Right ventricle myocardium inferior (tissue), 1 donor: ENCODE measurements at places on chromosomes 2 and 18.

GRCh38 chr2:85735691-85736090 is 18.1 kb upstream of the ATOH8 start:
- DNase-seq: no peak

GRCh38 chr18:21972281-21972680 is 197.1 kb upstream of the GATA6 start:
- DNase-seq: no peak

GRCh38 chr18:57088883-57089282 is 58.0 kb upstream of the BOD1L2 start:
- DNase-seq: no peak

- DNase-seq: no peak
These were observed 3.2 kb upstream of the AAK1 start for GRCh38 chr2:69646714-69647113.

- no peak for DNase-seq
These were observed 48.7 kb downstream of the WDPCP start for GRCh38 chr2:63539416-63540162.

DNA sequence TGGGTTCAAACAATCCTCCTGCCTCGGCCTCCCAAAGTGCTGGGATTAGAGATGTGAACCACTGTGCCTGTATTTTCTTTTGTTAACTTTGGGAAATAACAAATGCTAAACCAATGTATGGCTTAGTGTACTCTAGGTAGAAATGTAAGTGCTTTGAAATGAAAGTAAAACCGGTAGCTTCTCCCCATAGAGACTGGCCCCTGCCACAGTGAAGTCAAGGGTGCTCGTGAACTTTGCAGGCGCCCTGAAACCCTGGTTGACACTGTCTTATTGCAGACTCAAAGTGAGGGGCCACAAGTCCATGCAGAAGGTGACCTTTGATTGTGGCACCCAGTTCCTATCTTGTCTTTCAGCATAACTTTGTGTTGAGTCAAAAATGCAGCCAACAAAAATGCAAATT is 24.2 kb upstream of the MTCL1 start:
- no peak for DNase-seq

DNA sequence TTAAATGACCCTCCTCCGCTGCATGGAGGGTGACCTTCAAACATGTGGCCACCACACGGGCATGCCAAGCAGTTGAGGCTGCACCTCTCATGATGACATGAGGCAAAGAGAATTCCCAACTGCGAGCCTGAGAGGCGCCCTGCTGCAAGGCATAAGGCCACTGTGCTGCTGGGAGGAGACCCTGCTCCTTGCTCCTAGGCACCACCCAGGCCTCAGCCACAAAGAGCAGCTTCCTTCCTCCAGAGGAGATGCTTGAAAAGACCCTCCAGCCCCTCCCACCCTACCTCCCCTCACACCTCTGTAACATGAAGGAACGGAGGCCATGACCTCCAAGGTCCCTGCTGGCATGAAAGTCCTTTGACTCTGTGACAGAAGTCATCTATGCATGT is 11.4 kb downstream of the CHST10 start:
- DNase-seq: no peak

DNA sequence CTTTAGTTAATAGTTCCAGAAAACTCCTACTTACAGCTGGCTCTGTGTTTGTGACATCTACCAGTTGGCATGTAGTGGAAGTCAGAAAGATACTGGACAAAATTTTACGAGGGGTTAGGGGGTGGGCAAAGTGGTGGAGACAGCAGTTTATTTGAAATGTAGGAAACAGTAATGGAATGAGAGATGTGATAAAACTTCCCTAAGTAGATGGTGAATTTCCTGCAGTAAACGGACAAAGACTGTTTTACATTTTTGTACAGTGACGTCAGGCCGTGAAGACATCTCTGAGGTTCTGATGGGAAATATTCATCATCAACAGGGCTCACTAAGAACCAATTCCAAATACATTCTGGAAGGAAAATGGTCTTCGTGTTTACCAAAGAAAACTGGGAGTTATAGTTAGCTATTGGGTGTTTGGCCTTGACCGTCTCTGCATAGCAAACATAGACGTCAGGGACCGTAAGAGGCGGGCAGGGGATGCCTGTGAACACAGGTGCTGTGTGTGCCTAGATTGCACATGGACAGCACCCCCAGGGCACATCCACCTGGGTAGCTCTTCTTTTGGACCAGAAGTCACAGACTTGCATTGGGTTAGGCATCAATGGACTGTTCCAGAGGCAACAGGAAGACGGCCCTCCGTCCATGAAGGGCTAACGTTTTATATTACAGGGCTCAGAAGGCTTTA is 131.5 kb downstream of the ZNF516 start:
- DNase-seq: no peak

DNA sequence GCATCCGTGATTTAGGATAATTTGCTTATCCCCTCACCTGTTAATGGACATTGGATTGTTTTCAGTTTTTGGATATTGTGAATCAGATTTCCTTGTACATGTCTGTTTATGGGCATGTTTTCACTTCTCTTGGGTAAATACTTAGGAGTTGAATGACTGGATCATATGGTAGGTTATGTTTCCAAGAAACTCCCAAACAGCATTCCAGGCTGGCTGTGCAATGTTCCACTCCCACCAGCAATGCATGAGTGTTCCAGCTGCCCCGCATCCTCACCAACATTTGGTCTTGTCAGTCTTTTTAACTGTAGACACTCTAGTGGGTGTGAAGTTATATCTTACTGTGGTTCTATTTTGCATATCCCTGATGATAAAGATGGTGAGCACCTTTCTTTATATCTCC is 8.9 kb upstream of the LRRFIP1 start:
- DNase-seq: no peak

GRCh38 chr2:200054681-200055468 is 99.5 kb downstream of the MAIP1 start:
- DNase-seq: no peak

GRCh38 chr2:232363784-232364615 is 14.6 kb upstream of the ALPP start:
- DNase-seq: no peak
